ENCODE measurements at places on chromosomes 7 and 10.

- no peak for DNase-seq
These were observed 16.6 kb downstream of the TAC1 start for GRCh38 chr7:97748482-97748881.

DNA sequence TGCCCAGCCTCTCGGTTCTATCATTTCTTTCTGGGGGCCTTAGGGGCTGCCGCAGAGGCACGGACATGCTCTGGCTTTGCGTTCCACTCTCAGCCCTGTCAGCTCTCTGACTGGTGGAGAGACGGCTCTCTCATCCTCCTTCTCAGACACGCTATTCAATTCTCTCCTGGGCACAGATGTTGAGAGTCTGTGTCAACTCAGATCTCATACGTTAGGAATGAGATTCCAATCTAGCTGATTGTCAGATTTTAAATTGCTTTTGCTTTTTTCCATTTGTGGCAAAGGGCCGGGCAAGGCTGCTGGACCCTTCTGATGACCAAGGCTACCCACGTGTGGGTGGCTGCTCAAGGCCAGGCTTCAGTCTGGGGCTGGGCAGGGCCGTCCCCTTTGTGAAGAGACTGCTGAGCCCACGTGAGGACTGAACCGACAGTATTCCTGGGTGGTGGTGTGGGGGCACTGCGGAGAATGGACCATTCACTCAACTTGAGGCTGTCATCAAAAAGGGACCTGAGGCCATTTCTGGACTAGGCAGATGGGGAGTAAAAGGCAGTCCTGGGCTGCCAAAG, 71.5 kb downstream of the CLEC2L start:
- no peak for DNase-seq

GRCh38 chr7:18222636-18223035, 195.0 kb upstream of the PRPS1L1 start:
- DNase-seq: no peak

GRCh38 chr7:130494431-130494858, 2.6 kb downstream of the MEST start:
- no peak for DNase-seq

- DNase-seq: no peak
These were observed 413.6 kb downstream of the PLXNA4 start for GRCh38 chr7:132162556-132163144.

- DNase-seq: peak; percentile 37
These were observed 36.7 kb downstream of the PFKFB3 start for GRCh38 chr10:6239213-6239991.

GRCh38 chr10:118114992-118115391, 68.3 kb upstream of the RAB11FIP2 start:
- DNase-seq: no peak

Data from suppressor macrophage (primary cell).